ENCODE measurements at places on chromosomes 16 and 17.

DNA sequence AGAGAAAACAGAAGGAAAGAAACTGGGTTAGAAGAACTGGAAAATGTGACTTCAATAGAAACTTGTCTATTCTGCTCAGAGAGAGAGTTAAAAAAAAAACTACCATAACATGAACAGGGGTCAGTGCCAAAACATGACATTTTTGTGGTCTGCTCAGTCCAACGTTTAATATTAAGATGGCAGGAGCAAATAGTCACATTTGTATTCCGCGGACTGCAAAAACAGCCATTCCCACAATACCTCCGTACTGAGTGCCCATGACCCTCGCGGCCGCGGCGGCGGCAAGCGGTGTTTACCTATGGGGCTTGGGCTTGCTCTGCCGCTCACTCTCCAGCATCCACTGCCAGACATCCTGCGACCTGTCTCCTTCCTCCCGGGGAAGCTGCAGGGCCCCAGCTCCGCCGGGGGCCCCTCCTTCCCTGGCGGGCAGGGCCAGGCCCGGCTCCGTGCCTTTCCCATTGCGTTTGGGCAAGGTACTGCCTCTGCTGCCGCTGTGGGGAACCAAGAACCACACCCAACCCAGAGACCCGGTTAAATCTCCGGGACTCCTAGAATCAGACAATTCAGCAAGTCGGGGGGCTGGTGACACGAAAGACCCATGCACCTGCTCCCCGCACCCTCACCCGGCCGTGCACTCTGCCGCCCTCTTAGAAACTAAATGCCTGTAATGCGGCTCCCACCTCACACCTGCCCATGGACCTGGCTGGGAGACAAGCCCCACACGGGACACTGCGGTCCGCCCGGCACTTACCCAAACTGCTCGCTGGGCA lies 24.7 kb downstream of the AXIN2 start:
- DNase-seq: no peak

GRCh38 chr16:86978445-86979030 lies 338.7 kb downstream of the C16orf95 start:
- DNase-seq: no peak

DNA sequence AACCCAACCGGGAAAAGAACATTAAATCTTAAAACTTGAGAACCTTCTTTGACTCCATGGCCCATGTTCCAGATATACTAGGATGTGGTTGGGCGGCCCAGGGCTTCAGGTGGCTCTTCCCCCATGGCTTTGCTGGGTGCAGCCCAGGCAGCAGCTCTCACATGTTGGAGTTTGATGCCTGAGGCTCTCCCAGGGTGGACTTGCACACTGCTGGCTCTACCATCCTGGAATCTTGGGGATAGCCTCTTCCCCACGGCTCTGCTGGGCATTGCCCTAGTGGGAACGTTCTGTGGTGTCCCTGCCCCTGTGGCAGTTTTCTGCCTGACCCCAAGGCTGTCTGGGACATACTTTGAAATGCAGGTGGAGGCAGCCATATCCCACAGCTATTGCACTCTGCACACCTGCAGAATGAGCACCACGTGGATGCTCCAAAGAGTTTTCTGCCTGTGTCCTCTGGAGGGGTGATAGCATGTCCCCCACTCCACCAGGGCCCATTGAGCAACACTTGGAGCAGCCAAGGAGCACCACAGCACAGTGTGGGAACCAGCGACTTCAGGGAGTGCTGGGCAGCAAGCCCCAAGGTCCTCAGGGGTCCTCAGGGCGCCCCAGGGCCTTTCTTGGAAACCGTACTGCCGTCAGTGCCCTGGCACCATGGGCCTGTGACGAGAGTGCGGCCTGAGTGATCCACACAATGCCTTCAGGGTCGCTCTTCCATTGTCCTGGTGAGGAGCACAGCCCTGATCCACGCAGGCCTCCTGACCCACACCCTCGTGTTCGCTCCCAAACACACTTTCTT lies 70.8 kb downstream of the GOSR1 start:
- DNase-seq: no peak

DNA sequence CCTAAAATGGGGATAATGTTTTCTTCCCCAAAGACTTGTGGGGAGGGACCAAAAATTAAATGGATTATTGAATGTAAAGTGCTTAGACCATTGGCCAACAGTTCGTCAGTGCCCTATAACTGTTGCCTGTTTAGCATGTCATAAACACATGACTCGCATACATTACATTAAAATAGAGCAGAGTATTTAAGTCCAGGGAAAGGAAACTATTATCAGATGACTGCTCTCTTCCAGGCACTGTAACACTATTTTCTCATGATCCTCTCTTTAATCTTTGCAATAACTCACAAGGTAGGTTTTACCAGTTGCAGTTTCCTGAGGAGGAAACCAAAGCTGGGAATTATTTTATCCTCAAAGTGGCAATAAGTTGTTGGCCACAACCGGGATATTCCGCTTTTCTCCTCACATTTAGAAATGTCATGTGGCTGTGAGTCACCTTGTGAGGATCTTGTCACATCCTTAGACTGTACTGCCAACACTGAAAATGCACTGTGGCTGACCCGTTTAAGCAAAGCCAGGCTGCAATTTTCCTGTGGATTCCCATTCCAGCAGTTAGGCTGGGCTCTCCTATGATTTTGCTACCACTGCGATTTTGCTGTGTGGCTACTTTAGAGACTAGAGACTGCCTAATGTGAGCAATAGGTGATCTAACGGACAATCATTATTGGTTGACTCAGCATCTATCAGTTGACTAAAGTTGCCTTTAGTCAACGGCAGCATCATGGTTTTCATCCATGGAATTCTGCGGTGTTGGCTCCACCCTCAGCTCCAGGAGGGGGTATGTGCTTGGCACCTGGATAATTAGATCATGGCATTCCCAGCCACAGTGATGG lies 58.3 kb upstream of the DHX40 start:
- DNase-seq: peak; percentile 66

GRCh38 chr16:85393674-85394451 lies 219.3 kb upstream of the GSE1 start:
- DNase-seq: peak; percentile 76
